ENCODE measurements at places on chromosomes 2 and 18.

GRCh38 chr18:79979843-79980242 lies 8.5 kb downstream of the TXNL4A start:
- no peak for DNase-seq

GRCh38 chr18:35458677-35459441 lies 38.9 kb downstream of the INO80C start:
- DNase-seq = peak; percentile 89

DNA sequence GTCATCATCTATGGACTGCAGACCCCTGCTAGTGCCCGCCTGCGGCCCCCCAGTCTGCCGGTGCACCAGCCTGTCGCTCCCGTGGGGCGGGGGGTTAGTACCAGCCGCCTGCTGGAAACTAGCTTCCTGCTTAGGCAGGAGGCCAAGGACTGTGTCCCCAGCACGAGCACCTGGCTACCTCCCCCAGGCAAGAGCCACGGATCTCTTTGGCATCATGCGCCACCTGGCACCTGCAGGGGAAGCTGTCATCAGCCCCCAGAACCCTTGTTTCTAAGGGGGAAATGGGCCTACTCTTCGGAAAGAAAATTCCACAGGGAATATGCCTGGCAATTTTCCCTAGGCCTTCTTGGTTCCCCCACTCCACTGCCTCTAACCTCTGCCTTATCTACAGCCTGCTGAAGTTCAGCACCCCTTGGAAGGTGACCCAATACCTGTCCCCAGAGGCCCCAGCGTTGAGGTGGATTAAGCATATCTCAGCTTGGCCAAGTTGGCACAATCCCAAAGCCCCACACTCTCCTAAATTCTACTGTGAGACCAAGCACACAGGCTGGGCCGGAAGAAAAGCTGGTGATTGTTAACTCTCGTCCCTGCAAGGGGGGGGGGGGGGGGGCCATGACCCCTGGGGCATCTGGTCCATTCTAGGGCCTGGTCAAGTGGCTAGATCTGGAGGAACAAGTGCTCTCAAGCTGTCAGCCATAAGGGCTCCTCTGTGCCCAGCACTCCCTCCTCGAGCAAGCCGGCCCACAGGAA lies 62.0 kb upstream of the POMC start:
- no peak for DNase-seq

DNA sequence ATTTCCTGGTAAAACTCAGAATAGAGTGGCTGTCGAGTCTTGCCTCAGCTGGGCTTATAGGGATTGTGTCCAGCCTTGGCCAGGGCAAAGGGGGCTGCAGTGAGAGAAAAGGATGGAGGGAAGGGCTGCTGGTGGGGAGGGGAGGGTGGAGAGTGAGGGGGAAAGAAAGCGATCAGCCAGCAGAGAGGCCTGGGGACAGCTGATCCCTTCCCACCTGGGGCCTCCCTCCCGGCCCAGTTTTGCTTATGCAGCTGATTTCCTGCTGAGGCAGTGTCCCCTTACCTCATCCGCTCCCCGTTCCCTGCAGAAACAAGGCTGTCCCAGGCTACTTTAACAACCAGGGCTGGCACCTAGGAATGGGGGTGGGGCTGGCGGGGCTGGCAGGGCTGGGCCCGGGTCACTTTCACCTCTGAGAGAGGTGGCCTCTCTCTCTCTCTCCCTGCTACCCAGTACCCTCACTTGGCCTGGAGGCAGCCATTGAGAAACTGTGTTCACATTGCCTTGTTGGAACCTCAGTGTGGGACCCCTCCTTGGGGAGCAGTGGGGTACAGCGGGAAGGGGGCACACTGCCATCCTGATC lies 12.2 kb upstream of the GMPPA start:
- no peak for DNase-seq

GRCh38 chr2:17894556-17894955 lies 16.1 kb downstream of the KCNS3 start:
- no peak for DNase-seq

- peak; percentile 67 for DNase-seq
Measured at GRCh38 chr2:210558708-210559107, 2.3 kb downstream of the CPS1 start.
